K562 (cell line): ENCODE measurements at places on chromosomes 1 and 21. TPM values are rescaled to one million over a fixed set of nuclear protein-coding genes. Genes with fewer than 3 reads are reported as not detected.

- H3K27ac ChIP-seq, result no peak overlapping the region
- no peaks in the 10 kb centered on the region for H3K27me3 ChIP-seq
- DNase-seq, result no peak
- no peaks in the 10 kb centered on the region for H3K4me1 ChIP-seq
These were observed 29.1 kb upstream of the IVNS1ABP start for GRCh38 chr1:185345913-185346720.

GRCh38 chr1:86489242-86489878 lies 20.6 kb downstream of the CLCA1 start:
- H3K27me3 ChIP-seq, result peaks cover 15% of the 10 kb centered on the region
- H3K4me1 ChIP-seq, result no peaks in the 10 kb centered on the region
- DNase-seq, result no peak
- no peak overlapping the region for H3K27ac ChIP-seq

GRCh38 chr1:234962340-234962989 lies 166.2 kb downstream of the TOMM20 start:
- H3K27ac ChIP-seq, result peak overlapping the region; percentile 82
- H3K27me3 ChIP-seq, result no peaks in the 10 kb centered on the region
- DNase-seq, result peak; percentile 67
- H3K4me1 ChIP-seq, result peaks cover 35% of the 10 kb centered on the region

DNA sequence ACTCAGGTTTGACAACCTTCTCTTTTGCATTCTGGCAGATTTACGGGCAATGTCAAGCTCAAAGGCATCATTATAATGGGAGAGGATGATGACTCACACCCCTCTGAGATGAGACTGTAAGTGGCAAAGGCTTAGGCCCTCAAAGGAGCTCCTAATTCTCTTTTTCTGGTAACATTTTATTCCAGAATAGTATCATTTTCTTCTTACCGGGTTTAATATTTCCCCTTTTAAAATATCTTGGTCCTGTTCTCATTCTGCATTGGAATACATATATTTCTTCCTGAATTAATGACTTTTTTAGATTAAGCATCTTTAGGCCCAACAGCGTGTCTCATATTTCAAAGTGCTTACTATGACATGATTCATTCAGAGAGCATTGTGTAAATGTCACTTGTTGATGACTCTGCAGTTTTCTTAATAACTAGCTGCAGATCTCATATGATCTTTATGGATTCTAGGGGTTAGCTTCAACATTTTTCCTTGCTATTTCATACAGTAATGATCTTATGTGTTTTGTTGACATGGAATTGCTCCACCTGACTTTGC lies 1.7 kb downstream of the PITHD1 start:
- peaks cover 51% of the 10 kb centered on the region for H3K36me3 ChIP-seq
- peak overlapping the region; percentile 97 for H3K27ac ChIP-seq
- peak; percentile 64 for DNase-seq
- no peaks in the 10 kb centered on the region for H3K27me3 ChIP-seq
- H3K4me1 ChIP-seq, result peaks cover 7% of the 10 kb centered on the region; the same call in 1 of the 2 replicates
- H3K4me3 ChIP-seq, result peak overlapping the region; percentile 78; the same call in 1 of the 2 replicates

DNA sequence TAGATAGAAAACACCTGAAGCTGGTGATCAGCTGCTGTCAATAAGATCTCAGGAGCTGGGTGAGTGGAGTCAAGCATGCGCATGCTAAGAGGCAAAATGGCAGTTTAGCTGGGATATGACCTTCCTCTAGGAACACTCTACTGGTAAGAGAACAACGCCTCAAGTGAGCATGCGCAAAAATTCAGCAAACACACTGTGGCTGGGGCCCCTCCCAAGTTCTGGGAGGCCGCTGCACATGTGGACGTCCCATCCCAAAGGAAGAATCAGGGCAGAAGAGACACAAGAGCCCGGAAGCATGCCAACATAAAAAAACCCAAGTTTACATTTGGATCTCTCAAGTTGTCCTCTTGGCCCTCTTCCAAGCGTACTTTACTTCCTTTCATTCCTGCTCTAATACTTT lies 126.3 kb upstream of the F3 start:
- no peaks in the 10 kb centered on the region; the same call in 1 of the 2 replicates for H3K27me3 ChIP-seq
- H3K27ac ChIP-seq, result no peak overlapping the region
- no peak overlapping the region for H3K4me3 ChIP-seq
- no peaks in the 10 kb centered on the region; the same call in 2 of the 3 replicates for H3K4me1 ChIP-seq

The CELA3A gene
- 5.4 and 5.7 TPM in 2 replicates for total RNA-seq

- no peaks in the 10 kb centered on the region for H3K4me1 ChIP-seq
- peaks cover 20% of the 10 kb centered on the region for H3K36me3 ChIP-seq
- no peak overlapping the region for H3K27ac ChIP-seq
- H3K4me3 ChIP-seq, result no peak overlapping the region
- H3K27me3 ChIP-seq, result no peaks in the 10 kb centered on the region
- DNase-seq, result no peak
These were observed 37.5 kb downstream of the HLCS start for GRCh38 chr21:36928960-36929359.

The FCRL1 gene
- total RNA-seq, result not detected in 2 replicates

GRCh38 chr1:16326833-16327404 lies 25.4 kb downstream of the FBXO42 start:
- no peaks in the 10 kb centered on the region for H3K4me1 ChIP-seq
- no peaks in the 10 kb centered on the region for H3K27me3 ChIP-seq
- H3K4me3 ChIP-seq, result no peak overlapping the region
- H3K27ac ChIP-seq, result no peak overlapping the region
- DNase-seq, result no peak
- peaks cover 10% of the 10 kb centered on the region; the same call in 1 of the 3 replicates for H3K36me3 ChIP-seq

The ASB17 gene
- not detected in 2 replicates for total RNA-seq

DNA sequence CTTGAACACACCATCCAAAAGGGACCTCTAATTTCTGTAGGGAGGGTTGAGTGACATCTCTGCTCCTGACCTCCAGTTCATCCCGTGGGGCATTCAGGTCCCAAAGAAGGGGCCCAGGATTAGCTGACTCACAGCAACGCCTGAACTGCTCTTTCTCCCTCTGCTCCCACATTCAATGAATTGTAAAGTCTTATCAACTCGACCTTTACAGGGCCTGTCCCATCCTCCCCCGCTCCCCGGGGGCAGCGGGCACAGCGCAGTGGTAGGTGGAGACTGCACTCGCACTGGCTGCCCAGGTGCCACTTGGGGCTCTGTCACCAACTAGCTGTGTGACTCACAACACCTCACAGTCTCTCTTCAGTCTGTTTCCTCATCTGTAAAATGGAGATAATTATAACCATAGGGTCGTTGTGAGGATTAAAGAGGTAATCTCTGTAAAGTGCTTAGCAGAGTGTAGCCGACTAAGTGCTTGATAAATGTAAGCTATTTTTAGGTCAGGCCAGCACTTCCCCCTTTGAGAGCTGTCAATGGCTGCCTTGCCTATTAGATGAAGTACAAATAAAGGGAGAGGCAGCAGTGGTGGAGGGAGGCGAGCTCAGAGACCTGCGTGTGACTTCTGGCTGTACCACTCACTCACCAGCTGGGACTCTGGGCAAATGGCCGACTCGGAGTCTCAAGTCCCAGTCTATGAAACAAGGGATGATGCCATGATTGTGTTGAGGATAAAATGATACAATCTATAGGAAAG lies 637 bp upstream of the MYBPHL start:
- no peaks in the 10 kb centered on the region for H3K27me3 ChIP-seq
- H3K27ac ChIP-seq, result peak overlapping the region; percentile 57
- no peak overlapping the region for H3K4me3 ChIP-seq
